Right cardiac atrium (tissue), 5 donors: ENCODE measurements at places on chromosomes 7 and 10. TPM values are rescaled to one million over a fixed set of nuclear protein-coding genes. Genes with fewer than 3 reads are reported as not detected.

The DAGLB gene
- total RNA-seq = 8.6 TPM

The WDFY4 gene
- total RNA-seq = 2.4 TPM

The ENKUR gene
- not detected for total RNA-seq

The SYT15 gene
- 4.1 TPM for total RNA-seq

The WNT8B gene
- total RNA-seq = not detected

The PON1 gene
- total RNA-seq = not detected

The MEIG1 gene
- not detected for total RNA-seq

The PRSS37 gene
- not detected for total RNA-seq

The HOXA9 gene
- total RNA-seq = not detected

The CLCN1 gene
- total RNA-seq = not detected

The ZDHHC6 gene
- total RNA-seq = 18.9 TPM

The HHEX gene
- 5.4 TPM for total RNA-seq
